ENCODE measurements at places on chromosomes 1 and 21.

- DNase-seq = no peak
Measured at GRCh38 chr21:14753466-14754258, 207.5 kb upstream of the SAMSN1 start.

DNA sequence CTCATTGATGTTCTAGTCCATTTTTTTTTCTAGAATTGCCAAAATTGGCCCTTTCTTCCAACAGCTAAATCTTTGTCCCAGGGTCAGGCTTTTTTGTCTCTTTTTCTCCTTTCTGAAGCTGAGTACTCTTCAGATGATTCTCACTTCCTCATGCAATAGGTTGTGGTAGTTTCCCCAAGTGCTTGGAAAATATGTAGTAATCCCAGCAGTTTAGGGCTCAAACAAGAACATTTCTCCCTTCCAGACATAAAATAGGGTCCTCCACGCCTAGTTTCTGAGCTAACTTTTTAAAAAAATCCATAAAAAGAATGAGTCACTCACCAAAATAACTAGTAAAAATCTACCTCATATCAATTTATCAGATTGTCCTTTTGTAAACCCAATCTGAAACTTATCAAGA, 10.0 kb upstream of the MCOLN3 start:
- no peak for DNase-seq

- no peak for DNase-seq
Measured at GRCh38 chr1:90593312-90593711, 123.8 kb downstream of the BARHL2 start.

DNA sequence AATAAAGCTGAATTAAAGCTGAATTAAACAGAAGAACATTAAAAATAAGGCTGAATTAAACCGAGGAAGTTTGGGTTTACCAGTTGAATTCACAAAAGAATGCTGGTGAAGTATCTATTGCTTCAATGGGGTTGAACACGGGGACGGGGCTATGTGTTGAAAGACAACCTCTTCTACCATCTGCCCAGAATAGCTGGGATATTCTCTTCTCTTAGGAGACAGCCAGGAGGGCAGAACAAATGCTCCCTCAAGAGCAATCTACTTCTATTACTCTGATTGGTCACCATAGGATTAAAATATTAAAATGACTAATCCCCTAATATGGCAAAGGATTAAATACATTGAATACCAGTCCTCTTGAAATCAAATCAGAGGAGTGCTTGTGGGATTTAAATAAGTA, 68.4 kb downstream of the LPGAT1 start:
- DNase-seq = no peak

DNA sequence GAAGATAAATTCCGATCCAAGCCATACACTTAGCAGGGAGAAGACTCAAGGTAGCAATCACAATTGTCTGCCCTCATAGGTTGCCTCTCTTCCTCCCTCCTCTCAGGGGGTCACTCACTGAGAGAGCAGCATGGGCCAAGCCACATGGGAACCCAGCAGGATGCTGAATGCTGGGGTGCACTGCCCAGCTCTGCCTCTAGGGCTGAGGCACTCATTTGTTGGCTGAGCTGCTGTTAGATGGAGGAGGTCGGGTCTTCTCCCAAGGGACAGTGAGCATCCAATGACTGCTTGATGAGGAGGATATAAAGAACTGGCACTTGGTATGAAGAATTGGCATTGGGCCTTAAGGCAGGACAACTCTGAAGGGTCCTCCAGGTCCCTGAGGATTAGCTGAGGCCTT, 418.8 kb downstream of the SIPA1L2 start:
- DNase-seq = no peak

DNA sequence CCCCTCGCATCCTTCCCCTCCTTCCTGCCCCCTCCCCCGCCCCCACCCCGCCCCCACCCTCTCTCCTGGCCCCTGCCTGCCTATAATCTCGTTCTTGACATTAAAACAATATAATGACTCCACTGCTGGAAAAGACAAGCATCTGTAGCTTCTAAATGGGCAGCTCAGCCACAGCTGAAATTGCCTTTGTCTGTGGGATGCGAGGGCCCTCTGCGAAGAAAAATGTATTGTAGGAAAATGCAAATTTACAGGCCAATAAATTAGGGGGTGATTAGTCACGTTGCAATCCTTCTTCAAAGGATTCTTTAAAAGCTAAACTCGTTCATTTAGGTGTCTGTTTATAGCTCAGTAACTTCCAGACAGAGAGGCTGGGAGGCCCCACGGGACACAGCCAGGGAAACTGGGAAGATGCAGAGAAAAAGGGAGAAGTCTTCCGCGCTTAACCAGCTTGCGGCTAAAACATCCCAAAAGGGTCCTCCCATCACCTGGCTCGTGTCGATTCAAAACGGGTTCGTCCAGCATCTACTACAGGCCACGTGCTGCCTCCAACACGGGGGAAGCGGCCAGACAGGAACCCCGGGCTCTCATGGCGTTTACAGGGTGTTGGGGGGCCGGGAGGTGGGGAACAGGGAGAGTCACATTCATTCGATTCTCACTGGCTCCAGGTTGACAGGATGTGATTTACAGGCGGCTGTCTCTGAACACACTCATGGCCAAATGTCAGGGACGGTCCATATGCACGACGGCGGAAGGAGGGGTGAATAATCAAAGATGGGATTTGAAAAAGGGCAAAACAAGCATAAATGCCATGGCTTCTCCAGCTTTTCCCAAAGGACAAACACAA, 100.5 kb upstream of the ZBTB40 start:
- no peak for DNase-seq

DNA sequence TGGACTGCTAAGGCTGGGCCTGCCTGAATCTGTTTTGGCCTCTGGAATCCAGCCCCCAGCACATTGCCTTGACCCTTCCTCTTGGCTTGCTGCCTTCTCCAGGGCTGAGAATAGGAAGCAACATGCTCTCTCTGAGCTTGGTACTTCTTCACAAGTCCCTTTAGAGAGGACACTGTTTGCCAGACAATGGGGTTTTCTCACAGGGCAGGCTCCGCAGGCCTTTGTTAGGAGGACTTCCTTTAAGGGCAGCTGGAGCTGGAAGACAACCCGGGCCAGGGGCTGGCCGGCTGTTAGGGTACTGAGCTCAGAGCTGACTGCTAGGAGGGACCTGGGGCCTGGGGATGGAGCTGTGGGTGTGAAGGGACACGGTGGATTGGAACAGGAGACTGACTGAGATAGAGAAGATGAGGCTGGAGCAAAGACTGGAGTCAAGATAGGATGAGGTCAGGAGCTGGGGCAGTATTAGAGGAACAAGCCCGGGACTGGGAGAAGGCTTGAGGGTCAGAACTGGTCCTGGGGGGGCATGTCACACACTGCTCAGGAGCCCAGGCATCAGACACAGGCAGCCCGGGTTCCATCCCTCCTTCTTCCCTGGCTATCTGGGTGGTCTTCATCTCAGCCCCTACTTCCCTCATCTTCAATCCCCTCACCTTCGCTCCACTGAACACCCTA, 5.4 kb upstream of the ALPL start:
- DNase-seq = no peak
